ENCODE measurements at places on chromosomes 7 and 10.

- DNase-seq, result no peak
Measured at GRCh38 chr10:78864761-78865537, 203.8 kb upstream of the ZMIZ1 start.

GRCh38 chr7:56105508-56105907, 768 bp downstream of the CHCHD2 start:
- DNase-seq, result peak; percentile 53

DNA sequence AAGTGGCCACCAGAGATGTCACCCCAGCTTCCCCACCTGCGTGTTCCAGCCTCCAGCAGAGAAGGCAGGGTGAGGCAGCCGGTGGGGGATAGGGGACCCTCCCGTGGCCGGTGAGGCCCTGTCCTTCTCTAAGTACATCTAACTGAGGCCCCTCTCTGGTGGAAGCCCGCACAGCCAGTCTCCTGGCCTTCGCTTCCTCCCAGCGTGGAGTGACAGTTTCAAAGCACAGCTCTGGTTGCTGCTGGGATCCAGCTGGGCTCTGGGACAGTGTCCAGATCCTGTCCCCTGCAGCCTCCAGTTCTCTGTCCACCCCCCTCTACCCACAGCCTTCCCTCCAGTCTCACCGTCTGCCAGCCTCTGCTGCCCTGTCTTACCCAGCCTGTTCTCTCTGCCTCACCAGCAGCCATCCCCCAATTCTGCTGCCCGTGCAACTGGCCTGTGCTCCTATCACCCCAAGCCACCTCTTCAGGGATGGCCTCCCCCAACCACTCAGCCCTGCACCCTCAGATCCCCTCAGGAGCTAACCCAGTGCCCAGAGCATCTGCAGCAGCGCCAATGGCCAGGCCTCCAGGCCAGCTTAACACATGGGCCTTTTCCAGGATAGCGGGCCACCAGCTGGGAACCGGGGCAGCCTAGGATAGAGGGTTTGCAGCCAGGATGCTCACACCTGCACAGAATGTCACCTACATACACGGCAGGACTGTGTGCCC, 16.3 kb upstream of the SH2B2 start:
- no peak for DNase-seq

DNA sequence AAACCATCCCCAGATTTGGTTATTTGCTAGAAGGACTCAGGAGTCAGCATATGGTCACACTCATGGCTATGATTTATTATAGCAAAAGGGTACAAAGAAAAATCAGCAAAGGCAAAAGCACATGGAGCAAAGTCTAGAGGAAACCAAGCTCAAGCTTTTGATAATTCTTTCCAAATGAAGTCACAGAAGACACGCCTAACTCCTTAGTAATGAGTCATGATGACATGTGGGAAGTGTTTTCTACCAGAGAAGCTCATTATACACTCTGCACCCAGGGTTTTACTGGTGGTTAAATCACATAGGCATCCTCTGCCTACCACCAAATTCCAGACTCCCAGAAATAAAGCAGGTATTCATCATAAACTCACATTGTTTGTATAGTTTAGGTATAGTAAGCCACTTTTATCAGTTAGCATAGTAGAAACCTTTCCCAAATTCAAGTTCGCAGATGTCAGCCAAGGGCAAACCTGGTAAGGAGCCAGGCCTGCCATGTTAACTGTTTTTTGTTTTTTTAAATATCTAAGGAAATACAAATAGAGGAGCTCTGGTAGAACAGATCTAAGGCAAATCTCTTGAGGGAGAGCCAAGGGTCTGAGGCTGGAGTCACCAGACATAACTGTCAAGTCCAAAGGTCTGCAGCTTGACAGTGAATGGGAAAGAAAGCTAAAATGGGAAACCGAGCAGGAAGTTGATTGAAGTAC, 15.4 kb upstream of the HIBADH start:
- peak; percentile 50 for DNase-seq

- no peak for DNase-seq
Measured at GRCh38 chr10:11036424-11037011, 18.8 kb downstream of the CELF2 start.

DNA sequence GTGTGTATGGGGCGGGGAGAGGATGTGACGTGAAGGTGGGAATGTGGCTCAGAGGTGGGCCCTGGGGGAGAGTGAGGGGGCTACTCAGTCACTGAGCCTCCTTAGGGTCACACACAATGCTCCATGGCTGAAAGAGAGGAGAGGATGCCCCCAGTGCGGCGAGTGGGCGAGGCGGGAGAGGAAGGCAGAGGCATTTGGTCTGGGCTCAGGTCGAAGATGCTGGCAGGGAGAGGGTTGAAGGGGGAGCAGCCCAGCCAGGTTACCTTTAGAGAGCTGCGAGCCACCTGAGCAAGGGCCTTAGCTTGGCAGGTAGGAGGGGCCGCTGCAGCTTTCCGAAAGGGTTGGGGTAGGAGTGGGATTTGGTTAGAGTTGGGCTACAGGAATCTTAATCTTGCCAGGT, 4.7 kb upstream of the LOXL4 start:
- no peak for DNase-seq

DNA sequence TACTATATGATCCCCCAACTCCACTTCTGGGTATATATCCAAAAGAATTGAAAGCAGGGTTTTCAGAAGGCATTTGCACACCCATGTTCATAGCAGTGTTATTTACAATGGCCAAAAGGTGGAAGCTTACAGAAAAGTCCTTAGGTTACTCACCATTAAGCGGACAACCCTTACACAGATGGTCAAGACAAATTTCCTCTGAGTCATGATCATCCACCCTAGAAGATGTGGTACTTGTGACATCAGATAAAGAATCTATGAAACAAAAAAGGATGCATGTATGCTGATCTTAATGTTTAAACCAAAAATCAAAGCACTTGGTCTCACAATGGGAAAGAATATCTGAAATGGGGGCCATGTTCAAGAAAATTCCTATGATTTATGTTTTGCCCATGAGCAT, 31.1 kb downstream of the ZC3HAV1 start:
- no peak for DNase-seq

GRCh38 chr10:61835069-61835945, 66.2 kb upstream of the ARID5B start:
- peak; percentile 39 for DNase-seq

GRCh38 chr10:53253221-53253620, 480.6 kb upstream of the MBL2 start:
- no peak for DNase-seq

- no peak for DNase-seq
Measured at GRCh38 chr10:115829521-115830205, 443.3 kb downstream of the GFRA1 start.

DNA sequence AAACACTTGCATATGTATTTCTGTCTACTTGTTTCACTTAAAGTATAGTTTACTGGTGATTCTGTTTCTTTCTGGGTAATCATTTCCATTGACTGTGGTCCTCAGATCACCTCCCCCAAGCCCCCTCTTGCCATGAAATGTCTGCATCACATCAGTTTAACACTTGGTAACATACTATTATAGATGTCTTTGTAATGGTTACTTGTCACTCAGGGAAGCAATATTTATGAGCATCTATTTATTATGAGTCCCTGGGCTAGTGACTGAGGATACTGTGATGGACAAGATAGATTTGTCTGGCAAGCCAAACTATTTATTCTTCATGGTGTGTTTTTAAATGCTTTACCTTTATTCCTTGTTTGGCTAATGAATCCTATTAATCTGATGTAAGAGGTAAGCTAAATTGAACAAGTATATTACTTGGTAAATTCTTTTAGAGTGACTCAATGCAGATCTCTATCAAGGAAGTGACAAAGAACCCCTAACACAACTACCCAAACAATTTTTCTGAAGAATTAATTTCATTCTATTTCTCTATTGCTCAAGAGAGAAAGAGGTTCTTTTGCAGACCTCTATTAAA, 270.9 kb downstream of the RELN start:
- DNase-seq, result no peak

- DNase-seq, result no peak
Measured at GRCh38 chr7:123772652-123773051, 23.8 kb upstream of the WASL start.

GRCh38 chr7:118918556-118918955, 694.1 kb downstream of the ANKRD7 start:
- no peak for DNase-seq

DNA sequence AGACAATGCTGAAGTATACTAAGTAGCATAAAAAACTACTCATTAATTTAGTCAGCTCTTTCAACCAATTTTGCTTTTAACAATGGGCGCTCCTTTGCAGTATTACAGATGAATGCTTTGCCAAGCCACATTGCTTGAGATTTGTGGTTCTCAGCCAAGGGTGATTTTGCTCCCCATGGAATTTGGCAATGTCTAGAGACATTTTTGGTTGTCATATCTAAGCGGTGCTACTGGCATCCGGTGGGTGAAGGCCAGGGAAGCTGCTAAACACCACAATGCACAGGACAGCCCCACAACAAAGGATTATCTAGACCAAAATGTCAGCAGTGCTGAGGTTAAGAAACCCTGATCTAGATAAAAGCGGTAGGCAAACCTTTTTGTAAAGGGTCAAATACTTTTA, 112.0 kb downstream of the UBE2H start:
- DNase-seq, result no peak

GRCh38 chr10:101272229-101272868, 43.1 kb upstream of the LBX1 start:
- peak; percentile 66 for DNase-seq

GRCh38 chr7:46589286-46589685, 668.2 kb upstream of the IGFBP3 start:
- DNase-seq, result no peak

- no peak for DNase-seq
Measured at GRCh38 chr10:44035474-44036197, 349.3 kb downstream of the CXCL12 start.

- DNase-seq, result no peak
Measured at GRCh38 chr7:102874966-102875365, 37.8 kb upstream of the LRRC17 start.

DNA sequence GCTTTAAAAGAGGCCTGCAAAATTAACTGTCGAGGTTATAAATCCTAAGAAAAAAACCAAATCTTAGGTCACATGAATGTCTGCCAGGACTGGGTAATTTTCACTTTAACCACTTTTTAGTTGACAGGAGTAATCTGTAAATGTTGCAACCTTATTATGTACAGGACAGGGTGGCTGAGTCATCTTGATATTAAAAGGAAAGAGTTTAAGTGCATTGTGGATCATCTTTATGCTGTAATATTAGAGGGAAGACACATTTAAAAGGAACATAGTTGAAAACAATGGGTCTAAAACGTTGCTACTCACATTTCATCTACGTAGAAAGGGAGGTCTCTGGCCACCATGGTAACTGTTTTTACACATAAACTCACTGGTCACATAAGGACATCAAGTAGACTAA, 115.5 kb downstream of the LSMEM1 start:
- no peak for DNase-seq

DNA sequence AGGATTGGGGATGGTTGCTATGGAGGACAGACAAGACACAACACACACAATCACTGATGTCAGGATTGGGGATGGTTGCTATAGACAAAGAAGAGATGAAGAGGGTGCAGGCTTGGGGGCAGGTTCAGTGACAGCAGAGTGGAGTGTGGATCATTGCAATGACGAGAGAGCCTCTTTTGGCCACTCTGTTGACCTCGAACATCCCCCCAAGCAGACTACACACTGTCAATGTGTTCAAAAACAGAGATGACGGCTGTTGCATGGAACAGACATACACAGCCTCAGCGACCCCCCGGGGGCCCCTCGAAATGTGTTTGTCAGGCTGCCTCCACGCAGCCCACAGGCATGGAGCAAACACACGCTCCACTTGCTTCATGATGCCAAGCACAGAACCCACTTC, 133.0 kb downstream of the PTPRN2 start:
- no peak for DNase-seq

DNA sequence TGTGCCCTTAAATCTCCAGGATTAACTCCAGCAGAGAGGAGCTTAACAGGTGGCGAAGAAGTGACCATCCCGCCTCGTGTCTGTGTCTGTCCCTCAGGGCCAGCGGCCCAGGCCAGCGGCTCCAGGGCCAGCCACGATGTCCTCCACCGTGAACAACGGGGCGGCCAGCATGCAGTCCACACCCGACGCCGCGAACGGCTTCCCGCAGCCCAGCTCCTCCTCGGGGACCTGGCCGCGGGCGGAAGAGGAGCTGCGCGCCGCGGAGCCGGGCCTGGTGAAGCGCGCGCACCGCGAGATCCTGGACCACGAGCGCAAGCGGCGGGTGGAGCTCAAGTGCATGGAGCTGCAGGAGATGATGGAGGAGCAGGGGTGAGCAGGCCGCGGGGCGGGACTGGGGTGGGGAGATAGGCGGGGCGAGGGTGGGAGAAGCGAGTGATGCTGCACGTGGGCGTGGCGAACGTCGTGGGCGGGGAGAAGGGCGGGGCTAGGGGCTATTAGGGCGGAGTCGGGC, 33.3 kb downstream of the SRRM3 start:
- DNase-seq, result peak; percentile 74

DNA sequence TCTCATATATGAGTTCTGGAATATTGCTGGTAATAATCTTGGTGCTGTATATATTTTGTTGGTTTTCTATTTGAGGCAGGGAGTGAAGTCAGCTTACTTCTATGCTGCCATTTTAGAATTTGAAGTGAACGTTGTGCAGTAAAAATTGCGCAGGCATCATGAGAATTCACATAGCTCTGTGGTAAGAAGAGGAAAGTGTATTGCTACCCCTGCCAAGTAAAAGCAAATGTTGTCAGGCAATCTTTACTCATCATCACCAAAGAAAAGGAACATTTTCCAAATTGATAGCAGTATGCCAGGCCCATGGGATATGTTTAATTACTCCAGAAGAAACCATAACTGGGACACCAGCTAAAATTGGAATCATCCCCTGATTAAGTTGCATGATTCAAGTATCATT, 13.4 kb downstream of the FEZF1 start:
- no peak for DNase-seq

- peak; percentile 83 for DNase-seq
Measured at GRCh38 chr10:127945341-127945758, 38.4 kb downstream of the PTPRE start.

- DNase-seq, result no peak
Measured at GRCh38 chr7:12358694-12359093, 45.0 kb downstream of the VWDE start.

- no peak for DNase-seq
Measured at GRCh38 chr10:43077421-43078171, 727 bp downstream of the RET start.

DNA sequence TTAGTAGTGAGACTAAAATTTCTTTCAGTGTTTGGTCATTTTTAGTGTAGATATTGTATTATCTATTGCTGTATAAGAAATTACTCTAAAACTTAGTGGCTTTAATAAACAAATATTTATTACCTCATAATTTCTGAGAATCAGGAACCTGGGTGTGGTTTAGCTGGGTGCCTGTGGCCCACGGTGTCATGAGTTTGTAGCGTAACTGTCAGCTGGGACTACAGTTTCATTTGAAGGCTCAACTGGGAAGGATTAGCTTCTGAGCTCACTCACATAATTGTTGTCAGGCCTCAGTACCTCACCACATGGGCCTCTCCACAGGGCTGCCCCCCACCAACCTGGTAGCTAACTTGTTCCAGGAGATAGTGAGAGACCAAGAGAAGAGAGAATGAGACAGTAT, 98.5 kb downstream of the SRI start:
- DNase-seq, result peak; percentile 57
